CD4-positive, alpha-beta T cell (primary cell): ENCODE measurements at places on chromosomes 2 and 18.
A peak's percentile ranks its signal among the peaks of the same experiment; 100 is the strongest.

- no peak for DNase-seq
These were observed 92.8 kb upstream of the CDH2 start for GRCh38 chr18:28269750-28270149.

- no peak for DNase-seq
These were observed 110.6 kb downstream of the SEPTIN10 start for GRCh38 chr2:109503191-109503590.

GRCh38 chr2:171081649-171082111 is 79.0 kb downstream of the TLK1 start:
- DNase-seq, result peak; percentile 27

DNA sequence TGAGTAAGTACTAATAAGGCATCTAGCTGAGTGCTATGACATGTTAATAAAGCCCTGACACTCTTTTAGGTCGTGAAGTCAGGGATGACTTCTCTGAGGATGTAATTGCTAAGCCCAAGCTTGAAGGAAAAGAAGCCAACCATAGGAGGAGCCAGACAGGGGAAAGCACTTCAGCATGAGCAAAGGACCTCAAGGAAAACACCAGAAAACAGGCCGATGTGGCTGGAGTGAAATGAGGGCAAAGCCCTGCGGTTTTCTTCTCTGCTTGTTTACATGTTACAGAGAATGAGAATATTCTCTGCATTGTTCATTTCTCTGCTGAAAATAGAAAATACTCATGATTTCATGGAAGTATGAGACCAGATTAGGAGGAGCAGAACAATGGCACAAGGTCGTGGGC is 112.5 kb upstream of the ARHGAP28 start:
- no peak for DNase-seq

GRCh38 chr2:27712522-27712921 is 48.8 kb downstream of the SLC4A1AP start:
- no peak for DNase-seq

- DNase-seq, result no peak
These were observed 360.0 kb upstream of the LRATD1 start for GRCh38 chr2:14272396-14273075.
